ENCODE measurements at places on chromosomes 11 and 22. TPM values are rescaled to one million over a fixed set of nuclear protein-coding genes. Genes with fewer than 3 reads are reported as not detected.
A peak's percentile ranks its signal among the peaks of the same experiment; 100 is the strongest.

DNA sequence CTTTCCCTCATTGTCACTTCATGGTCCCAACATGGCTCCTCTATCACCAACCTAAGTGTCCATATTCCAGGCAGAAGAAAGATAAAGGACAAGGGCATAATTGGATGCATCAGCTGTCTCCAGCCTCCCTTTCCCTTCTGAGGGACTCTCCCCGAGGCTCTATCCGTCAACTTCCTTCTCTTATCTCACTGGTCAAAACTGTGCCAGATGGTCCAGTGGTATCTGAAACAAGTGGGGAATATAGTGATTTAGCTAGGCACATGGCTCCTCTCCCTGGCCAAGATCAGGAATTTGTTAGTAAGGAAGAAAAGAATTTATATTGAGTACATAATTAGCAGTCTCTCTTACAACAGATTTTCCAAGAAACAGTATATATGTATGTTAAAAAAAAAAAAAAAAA lies 12.6 kb upstream of the SPON1 start:
- H3K27ac ChIP-seq, result no peak overlapping the region
- no peaks in the 10 kb centered on the region for H3K4me1 ChIP-seq
- no peak for DNase-seq
- H3K27me3 ChIP-seq, result peaks cover 11% of the 10 kb centered on the region

APOBEC3F gene
- total RNA-seq, result 17.6 TPM

MUC5AC gene
- not detected for total RNA-seq

- peaks cover 54% of the 10 kb centered on the region for H3K4me1 ChIP-seq
- H3K4me3 ChIP-seq, result peak within 1 kb of the TSS; percentile 89
- peak within 1 kb of the TSS; percentile 82 for H3K27ac ChIP-seq
- H3K36me3 ChIP-seq, result no peaks in the 10 kb centered on the region
These were observed at the start of gene HTATIP2 for GRCh38 chr11:20363500-20364340. Gene HTATIP2 (plus strand): TSS chr11:20363714. CDS start chr11:20364238, 524 bp downstream.

DRICH1 gene
- not detected for total RNA-seq

- H3K36me3 ChIP-seq, result no peaks in the 10 kb centered on the region
- H3K27ac ChIP-seq, result no peak overlapping the region
- peaks cover 4% of the 10 kb centered on the region for H3K27me3 ChIP-seq
- no peak overlapping the region for H3K4me3 ChIP-seq
These were observed 59.9 kb upstream of the ZBED5 start for GRCh38 chr11:10917802-10918201.

DNA sequence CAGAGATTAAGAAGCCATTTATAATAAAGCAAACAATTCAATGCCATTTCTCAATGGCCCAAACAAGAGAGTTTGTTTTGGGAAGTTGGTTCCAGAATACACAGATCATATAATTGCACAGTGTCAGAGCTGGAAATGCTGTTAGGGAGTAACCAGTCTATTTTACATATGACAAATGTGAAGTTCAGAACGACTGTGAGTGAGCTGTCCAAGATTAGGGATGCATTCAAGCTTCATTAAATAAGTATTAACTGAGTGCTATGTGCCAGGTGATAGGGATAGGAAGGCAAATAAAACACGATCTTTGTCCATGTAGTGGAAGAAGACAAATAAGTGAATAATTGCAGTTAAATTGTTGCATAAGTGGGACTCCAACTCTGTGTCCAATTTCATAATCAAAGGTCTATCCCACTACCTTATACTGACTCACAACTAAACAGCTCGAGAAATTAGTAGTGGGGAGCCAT lies 33.1 kb upstream of the PICALM start:
- H3K36me3 ChIP-seq, result no peaks in the 10 kb centered on the region
- H3K4me3 ChIP-seq, result no peak overlapping the region
- H3K27me3 ChIP-seq, result no peaks in the 10 kb centered on the region
- H3K27ac ChIP-seq, result no peak overlapping the region

DNA sequence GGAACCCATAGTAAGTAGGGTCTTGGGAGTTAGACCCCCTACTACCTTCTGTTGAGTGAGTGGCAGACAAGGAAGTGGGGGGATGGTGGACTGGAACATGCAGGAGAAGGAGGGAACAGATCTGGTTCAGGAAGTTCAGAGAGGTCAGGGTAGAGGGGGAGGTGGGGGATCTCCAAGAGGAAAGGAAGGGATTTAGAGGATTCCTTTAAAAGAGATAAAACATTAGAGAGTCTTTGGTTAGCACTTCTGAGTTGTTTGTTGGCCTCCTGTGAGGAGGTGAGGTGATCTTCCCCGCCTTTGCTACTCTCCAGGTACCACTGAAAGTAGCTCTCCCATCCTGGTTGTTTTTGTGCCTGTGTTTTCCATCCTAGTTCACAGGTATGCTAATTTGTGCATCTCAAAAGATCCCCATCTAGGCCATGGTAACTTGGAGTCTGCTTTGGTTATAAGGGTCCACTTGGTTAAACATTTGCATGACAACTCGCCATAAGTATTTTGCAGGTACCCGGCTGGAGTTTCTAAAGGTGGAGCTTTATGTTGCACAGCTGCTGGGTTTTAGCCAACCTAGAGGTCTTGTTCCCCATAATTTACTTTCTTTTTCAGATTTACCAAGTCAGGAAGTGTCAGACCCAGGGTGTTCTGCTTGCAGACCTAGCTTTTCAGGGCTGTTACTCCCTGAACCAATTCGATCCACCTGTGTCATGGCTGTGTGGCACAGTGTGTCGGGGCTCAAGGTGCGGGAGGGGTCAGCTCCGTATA lies 79.3 kb upstream of the SORL1 start:
- no peaks in the 10 kb centered on the region for H3K36me3 ChIP-seq
- no peak overlapping the region for H3K27ac ChIP-seq
- H3K4me3 ChIP-seq, result peak overlapping the region; percentile 20
- peaks cover 23% of the 10 kb centered on the region for H3K4me1 ChIP-seq
- DNase-seq, result no peak

DNA sequence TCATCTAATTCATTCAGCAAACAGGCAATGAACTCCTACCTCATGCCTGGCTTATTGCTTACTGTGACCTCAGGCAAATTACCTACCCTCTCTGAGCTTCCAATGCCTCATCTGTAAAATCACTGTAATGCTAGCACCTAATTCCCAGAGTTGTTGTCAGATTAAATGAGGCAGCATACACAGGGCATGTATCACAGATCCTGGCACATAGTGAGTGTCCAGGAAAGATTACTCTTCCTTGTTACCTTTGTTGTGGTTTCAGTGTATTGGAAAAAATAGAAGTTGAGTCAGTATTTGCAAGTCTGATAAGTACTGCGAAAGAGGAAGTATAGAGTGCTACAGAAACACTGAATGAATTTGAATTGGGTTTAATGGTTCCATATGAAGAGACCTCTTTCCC lies 26.4 kb upstream of the LRRC55 start:
- no peak for DNase-seq
- H3K27me3 ChIP-seq, result peaks cover 7% of the 10 kb centered on the region
- no peak overlapping the region for H3K27ac ChIP-seq
- H3K36me3 ChIP-seq, result no peaks in the 10 kb centered on the region
- H3K4me1 ChIP-seq, result no peaks in the 10 kb centered on the region

GRCh38 chr11:91147885-91148284 lies 925.0 kb upstream of the CHORDC1 start:
- no peak overlapping the region for H3K27ac ChIP-seq
- no peaks in the 10 kb centered on the region for H3K4me1 ChIP-seq
- no peak for DNase-seq
- H3K36me3 ChIP-seq, result no peaks in the 10 kb centered on the region
- H3K4me3 ChIP-seq, result no peak overlapping the region
- no peaks in the 10 kb centered on the region for H3K27me3 ChIP-seq

DNA sequence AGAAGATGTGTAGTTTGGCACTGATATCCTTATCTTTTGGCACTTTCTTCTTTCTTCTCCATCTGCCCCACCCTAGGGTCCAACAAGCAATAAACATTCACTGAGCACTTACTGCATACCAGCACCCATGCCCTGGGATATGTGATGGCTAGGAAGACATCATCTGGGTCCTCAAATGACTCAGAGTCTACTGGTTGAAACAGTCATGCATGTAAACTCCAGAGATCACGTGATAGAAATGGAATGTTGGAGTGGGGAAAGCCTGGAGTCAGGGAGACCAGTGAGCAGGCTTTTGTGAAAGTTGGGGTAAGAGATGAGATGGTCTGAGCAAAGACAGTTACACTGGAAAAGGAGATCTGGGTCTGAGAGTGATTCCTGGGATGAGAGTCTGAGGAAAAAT lies 724.9 kb upstream of the TENM4 start:
- no peak overlapping the region for H3K4me3 ChIP-seq
- no peaks in the 10 kb centered on the region for H3K4me1 ChIP-seq
- H3K27ac ChIP-seq, result no peak overlapping the region
- DNase-seq, result no peak
- H3K36me3 ChIP-seq, result no peaks in the 10 kb centered on the region

GRCh38 chr22:24948356-24949202 lies 2.1 kb upstream of the LHFPL7 start:
- H3K4me3 ChIP-seq, result no peak overlapping the region
- peaks cover 14% of the 10 kb centered on the region for H3K27me3 ChIP-seq
- H3K4me1 ChIP-seq, result peaks cover 14% of the 10 kb centered on the region
- DNase-seq, result no peak
- H3K36me3 ChIP-seq, result no peaks in the 10 kb centered on the region
- no peak overlapping the region for H3K27ac ChIP-seq

DNA sequence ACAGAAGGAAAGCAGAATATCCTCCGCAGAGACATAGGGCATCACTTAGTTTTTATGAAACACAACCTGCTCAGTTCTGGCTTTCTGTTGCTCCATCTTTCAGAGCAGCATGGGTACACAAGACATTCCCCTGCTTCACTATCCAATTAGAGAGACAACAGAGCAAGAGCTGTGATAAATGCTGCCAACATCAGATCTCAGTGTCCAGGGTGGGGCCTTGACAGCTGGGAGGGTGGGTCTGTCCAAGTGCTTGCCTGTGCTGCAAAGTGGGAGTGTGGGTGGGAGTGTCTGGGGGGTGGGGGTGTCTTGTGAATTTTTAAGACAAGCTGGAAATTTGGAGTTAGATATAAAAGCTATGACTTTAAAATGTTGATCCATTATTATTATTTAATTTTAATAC lies 369.6 kb downstream of the TENM4 start:
- H3K36me3 ChIP-seq, result no peaks in the 10 kb centered on the region
- no peaks in the 10 kb centered on the region for H3K4me1 ChIP-seq
- no peak for DNase-seq
- no peak overlapping the region for H3K27ac ChIP-seq
- H3K4me3 ChIP-seq, result no peak overlapping the region

SPI1 gene
- total RNA-seq, result 0.57 TPM

PVALB gene
- total RNA-seq, result not detected

DNA sequence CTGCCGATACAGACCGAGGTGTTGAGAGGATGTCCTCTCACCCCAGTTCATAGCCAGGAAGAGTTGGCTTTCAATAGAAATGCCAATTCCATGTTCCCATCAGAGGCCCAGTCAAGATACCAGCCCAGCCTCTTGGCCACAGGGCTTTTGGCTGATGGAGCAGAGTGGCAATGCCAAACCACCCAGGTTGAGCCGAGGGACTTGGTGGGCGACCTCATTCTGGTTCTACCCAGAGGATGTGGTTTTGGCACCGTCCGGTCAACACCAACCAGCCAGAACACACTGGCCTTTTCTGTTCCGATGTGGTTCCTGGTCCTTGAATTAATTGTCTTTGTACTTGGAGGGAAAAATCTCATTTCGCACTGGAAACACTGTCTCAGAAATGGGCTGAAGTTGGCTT lies 60.5 kb downstream of the COMMD9 start:
- DNase-seq, result no peak
- no peak overlapping the region for H3K27ac ChIP-seq
- H3K4me1 ChIP-seq, result no peaks in the 10 kb centered on the region
- H3K36me3 ChIP-seq, result no peaks in the 10 kb centered on the region

GRCh38 chr22:44557064-44557748 lies 59.2 kb upstream of the RTL6 start:
- H3K4me3 ChIP-seq, result no peak overlapping the region
- no peaks in the 10 kb centered on the region for H3K36me3 ChIP-seq
- no peaks in the 10 kb centered on the region for H3K4me1 ChIP-seq
- no peak overlapping the region for H3K27ac ChIP-seq

DNA sequence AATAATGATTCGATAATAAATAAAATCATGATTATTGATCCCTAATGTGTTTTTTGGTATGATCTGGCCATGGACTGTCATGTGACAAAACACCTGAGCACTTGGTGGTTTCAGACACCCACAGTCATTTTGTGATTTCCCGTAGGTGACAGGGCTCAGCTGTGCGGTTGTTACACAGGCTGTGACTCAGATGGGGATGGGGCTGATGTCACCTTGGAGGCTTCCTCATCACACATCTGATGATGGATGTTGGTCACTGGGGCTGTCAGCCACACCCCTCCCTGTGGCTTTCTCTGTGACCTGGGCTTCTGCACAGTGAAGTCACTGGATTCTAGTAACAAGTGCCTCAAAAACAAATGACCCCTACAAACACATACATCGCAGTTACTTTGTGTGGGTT lies 995.1 kb downstream of the BRD1 start:
- DNase-seq, result no peak
- H3K27me3 ChIP-seq, result no peaks in the 10 kb centered on the region
- no peak overlapping the region for H3K4me3 ChIP-seq
- H3K4me1 ChIP-seq, result no peaks in the 10 kb centered on the region
- no peak overlapping the region for H3K27ac ChIP-seq

- no peak overlapping the region for H3K4me3 ChIP-seq
- no peak overlapping the region for H3K27ac ChIP-seq
- no peak for DNase-seq
- peaks cover 81% of the 10 kb centered on the region for H3K36me3 ChIP-seq
- no peaks in the 10 kb centered on the region for H3K4me1 ChIP-seq
These were observed 23.8 kb downstream of the IGHMBP2 start for GRCh38 chr11:68927280-68928135.

DNA sequence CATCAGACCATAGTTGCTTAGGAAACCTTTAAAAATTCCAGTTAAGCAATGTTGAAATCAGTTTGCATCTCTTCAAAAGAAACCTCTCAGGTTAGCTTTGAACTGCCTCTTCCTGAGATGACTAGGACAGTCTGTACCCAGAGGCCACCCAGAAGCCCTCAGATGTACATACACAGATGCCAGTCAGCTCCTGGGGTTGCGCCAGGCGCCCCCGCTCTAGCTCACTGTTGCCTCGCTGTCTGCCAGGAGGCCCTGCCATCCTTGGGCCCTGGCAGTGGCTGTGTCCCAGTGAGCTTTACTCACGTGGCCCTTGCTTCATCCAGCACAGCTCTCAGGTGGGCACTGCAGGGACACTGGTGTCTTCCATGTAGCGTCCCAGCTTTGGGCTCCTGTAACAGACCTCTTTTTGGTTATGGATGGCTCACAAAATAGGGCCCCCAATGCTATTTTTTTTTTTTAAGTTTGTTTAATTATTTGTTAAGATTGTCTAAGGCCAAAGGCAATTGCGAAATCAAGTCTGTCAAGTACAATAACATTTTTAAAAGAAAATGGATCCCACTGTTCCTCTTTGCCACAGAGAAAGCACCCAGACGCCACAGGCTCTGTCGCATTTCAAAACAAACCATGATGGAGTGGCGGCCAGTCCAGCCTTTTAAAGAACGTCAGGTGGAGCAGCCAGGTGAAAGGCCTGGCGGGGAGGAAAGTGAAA lies 73.4 kb downstream of the NCAPD3 start:
- H3K36me3 ChIP-seq, result peaks cover 30% of the 10 kb centered on the region
- no peaks in the 10 kb centered on the region for H3K4me1 ChIP-seq
- no peaks in the 10 kb centered on the region for H3K27me3 ChIP-seq
- no peak overlapping the region for H3K4me3 ChIP-seq

SLC25A17 gene
- 12.0 TPM for total RNA-seq

Data from CD4-positive, CD25-positive, alpha-beta regulatory T cell (primary cell).